Prostate gland (tissue), 2 donors: ENCODE measurements at places on chromosomes 11 and 22. TPM values are rescaled to one million over a fixed set of nuclear protein-coding genes. Genes with fewer than 3 reads are reported as not detected.

GRCh38 chr11:34405079-34405858 lies 33.5 kb upstream of the CAT start:
- DNase-seq = no peak
- no peaks in the 10 kb centered on the region for H3K36me3 ChIP-seq
- no peak overlapping the region for H3K27ac ChIP-seq

DNA sequence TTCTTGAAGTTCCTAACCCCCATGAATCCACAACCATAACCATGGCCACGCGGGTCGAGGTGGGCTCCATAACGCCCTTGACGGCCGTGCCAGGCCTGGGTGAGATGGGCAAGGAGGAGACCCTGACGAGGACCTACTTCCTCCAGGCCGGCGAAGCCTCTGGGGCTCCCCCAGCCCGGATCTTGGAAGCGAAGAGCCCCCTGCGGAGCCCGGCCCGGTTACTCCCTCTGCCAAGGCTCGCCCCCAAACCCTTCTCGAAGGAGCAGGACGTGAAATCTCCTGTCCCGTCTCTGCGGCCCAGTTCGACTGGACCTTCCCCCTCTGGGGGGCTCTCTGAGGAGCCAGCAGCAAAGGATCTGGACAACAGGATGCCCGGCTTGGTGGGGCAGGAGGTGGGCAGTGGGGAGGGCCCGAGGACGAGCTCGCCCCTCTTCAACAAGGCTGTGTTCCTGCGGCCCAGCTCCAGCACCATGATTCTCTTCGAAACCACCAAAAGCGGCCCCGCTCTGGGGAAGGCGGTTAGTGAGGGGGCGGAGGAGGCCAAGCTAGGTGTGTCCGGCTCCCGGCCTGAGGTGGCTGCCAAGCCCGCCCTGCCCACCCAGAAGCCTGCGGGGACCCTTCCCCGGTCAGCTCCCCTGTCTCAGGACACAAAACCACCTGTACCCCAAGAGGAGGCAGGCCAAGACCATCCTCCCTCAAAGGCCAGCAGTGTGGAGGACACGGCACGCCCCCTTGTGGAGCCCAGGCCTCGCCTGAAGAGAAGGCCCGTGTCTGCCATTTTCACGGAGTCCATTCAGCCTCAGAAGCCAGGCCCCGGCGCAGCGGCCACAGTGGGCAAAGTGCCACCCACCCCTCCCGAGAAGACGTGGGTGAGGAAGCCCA lies 75.7 kb downstream of the KIAA1671 start:
- no peak overlapping the region for H3K27ac ChIP-seq
- H3K27me3 ChIP-seq = no peaks in the 10 kb centered on the region
- no peaks in the 10 kb centered on the region for H3K36me3 ChIP-seq

- no peaks in the 10 kb centered on the region for H3K4me1 ChIP-seq
- no peak overlapping the region for H3K27ac ChIP-seq
- H3K36me3 ChIP-seq = no peaks in the 10 kb centered on the region
- no peak for DNase-seq
- no peak overlapping the region for H3K4me3 ChIP-seq
Measured at GRCh38 chr11:122851366-122851966, 13.2 kb downstream of the CRTAM start.

DNA sequence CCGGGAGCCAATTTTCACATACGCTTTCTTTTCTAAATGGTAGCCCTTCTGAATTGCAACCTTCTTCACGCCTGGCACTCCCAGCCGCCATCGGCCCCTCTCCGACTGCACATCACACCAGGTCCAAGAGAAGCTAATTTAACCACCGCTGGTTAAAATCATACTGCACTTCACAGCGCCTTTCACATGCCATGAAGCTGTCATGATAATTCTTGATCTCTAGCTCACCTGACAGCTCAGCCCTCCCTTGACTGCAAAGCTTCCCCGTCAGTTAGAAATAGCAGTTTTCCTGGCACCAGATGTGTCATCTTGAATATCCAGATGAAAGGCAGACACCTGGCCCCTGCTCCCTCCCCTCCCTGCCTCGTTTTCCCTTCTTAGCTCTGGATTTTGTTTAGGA lies 101.4 kb downstream of the ARL14EP start:
- H3K4me3 ChIP-seq = no peak overlapping the region
- peak overlapping the region; percentile 58 for H3K27ac ChIP-seq
- H3K36me3 ChIP-seq = no peaks in the 10 kb centered on the region

GRCh38 chr11:125063429-125064043 lies 431 bp downstream of the SLC37A2 start:
- peak overlapping the region; percentile 56 for H3K27ac ChIP-seq
- no peak for DNase-seq
- H3K4me1 ChIP-seq = peaks cover 4% of the 10 kb centered on the region
- no peaks in the 10 kb centered on the region for H3K27me3 ChIP-seq

DNA sequence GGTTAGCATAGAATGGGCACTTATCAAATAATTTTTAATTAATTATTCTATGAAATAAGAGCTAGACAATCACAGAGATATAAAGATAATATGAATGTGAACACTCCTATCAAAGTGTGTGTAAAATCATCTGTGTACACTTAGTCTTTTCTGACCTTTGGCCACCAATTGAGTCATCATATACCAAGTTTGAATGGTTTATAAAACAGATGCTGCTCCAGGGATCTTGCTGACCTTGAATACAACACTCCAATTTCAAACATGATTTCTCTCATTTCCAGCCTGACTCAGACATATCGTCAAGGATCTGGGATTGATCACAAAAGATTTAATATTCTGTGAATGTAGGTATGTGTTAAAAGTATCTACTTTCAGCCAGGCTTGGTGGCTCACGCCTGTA lies 2.9 kb upstream of the OR51V1 start:
- H3K36me3 ChIP-seq = no peaks in the 10 kb centered on the region
- no peak overlapping the region for H3K4me3 ChIP-seq
- H3K4me1 ChIP-seq = no peaks in the 10 kb centered on the region
- no peak for DNase-seq

GRCh38 chr11:44952082-44952481 lies 1.4 kb upstream of the TP53I11 start:
- no peak for DNase-seq
- H3K36me3 ChIP-seq = no peaks in the 10 kb centered on the region
- no peaks in the 10 kb centered on the region for H3K27me3 ChIP-seq
- peaks cover 4% of the 10 kb centered on the region for H3K4me1 ChIP-seq
- H3K27ac ChIP-seq = no peak overlapping the region

- no peaks in the 10 kb centered on the region for H3K4me1 ChIP-seq
- DNase-seq = no peak
- H3K36me3 ChIP-seq = no peaks in the 10 kb centered on the region
- peaks cover 9% of the 10 kb centered on the region for H3K27me3 ChIP-seq
- H3K27ac ChIP-seq = no peak overlapping the region
- H3K4me3 ChIP-seq = no peak overlapping the region
Measured at GRCh38 chr22:49425356-49425755, 402.3 kb downstream of the BRD1 start.

- H3K27ac ChIP-seq = no peak overlapping the region
- H3K4me1 ChIP-seq = peaks cover 7% of the 10 kb centered on the region
- no peak overlapping the region for H3K4me3 ChIP-seq
- peak; percentile 59 for DNase-seq
- H3K27me3 ChIP-seq = no peaks in the 10 kb centered on the region
Measured at GRCh38 chr22:27850000-27850521, 48.5 kb upstream of the MN1 start.

GRCh38 chr11:15800111-15800800 lies 556.1 kb downstream of the SOX6 start:
- DNase-seq = no peak
- H3K4me1 ChIP-seq = no peaks in the 10 kb centered on the region

DNA sequence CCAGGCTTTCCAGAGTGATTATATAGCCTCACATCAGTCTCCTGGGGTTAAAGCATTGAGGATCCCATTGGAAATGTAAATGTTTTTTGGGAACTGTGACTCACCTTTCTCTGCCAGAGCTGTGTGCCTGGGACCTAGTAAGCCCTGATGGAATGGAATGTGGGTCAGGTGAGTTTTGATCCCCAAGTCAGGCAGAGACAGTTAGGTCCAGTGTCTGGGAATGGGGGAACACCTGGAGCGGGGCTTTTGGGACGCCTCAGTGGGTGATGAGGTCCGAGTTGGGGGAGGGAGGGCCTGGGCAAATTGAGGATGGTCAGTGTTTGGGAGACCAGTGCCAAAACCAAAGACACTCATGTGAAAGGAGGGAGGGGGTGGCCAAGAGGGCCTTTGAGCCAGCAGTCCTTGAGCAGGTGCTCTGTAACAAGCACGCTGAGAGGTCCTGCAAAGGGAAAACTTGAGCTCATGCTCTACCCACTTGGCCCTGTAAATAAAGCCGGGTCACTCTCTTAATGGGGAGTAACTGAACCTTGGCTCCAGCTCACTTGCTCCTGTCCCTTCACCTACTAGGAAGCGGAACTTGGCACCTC lies 104.7 kb downstream of the NAV2 start:
- H3K27ac ChIP-seq = no peak overlapping the region
- DNase-seq = no peak
- no peaks in the 10 kb centered on the region for H3K4me1 ChIP-seq

LDLRAD3 gene
- total RNA-seq = 42.5 TPM

TSG101 gene
- total RNA-seq = 60.5 TPM

CAPN5 gene
- 28.6 TPM for total RNA-seq

MMP11 gene
- total RNA-seq = 6.3 TPM

OR2AG1 gene
- total RNA-seq = not detected

SAA4 gene
- total RNA-seq = not detected

CHRNA10 gene
- total RNA-seq = 0.74 TPM

SCO2 gene
- 1.5 TPM for total RNA-seq
